ENCODE measurements at places on chromosomes 2 and 18. TPM values are rescaled to one million over a fixed set of nuclear protein-coding genes. Genes with fewer than 3 reads are reported as not detected.

CYP1B1 gene
- 14.4 TPM for total RNA-seq

SLC14A1 gene
- total RNA-seq, result 2.8 TPM

COL4A3 gene
- total RNA-seq, result 0.94 TPM

TUBA4A gene
- total RNA-seq, result 21.0 TPM

FZD7 gene
- total RNA-seq, result 2.0 TPM

FAM237A gene
- not detected for total RNA-seq

SETBP1 gene
- total RNA-seq, result 8.5 TPM

- H3K27me3 ChIP-seq, result peaks cover 2% of the 10 kb centered on the region
- no peaks in the 10 kb centered on the region for H3K36me3 ChIP-seq
- H3K4me3 ChIP-seq, result no peak overlapping the region
- H3K27ac ChIP-seq, result no peak overlapping the region
These were observed 14.4 kb upstream of the FHL2 start for GRCh38 chr2:105413206-105413605.

DNA sequence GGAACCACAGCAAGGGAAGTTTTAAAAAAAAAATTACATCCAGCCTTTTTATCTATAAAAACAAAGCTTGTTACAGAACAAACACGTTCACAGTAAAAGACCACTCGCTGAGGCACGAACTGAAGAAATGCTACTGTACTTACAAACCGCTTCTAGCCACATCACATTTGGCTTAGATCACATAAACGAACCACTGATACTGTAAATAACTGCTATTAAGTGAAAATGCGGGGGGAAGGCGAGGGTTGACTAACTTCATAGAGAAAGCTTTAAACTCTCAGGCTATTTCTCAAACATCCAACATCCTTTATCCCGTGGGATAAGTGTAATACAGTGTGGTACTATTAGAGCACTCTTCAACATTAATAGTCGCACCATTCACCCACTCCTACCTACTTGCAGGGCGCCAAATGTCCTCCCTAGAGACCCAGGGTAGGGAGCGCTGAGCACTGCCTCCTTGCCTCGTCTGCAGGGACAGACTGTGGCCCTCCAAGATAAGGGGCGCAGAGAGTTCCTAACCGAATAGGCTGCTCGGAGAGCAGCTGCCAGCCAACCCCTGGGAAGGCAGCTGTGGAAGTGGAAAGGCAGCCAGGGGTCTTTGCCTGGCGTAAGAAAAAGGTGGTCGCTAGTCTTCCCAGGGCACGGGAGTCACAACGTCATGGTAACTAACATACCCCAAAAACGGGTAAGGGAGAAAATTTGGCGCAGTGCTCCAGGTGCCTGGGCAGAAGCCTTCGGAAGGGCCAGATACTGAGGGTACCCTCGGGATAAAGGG is 854 bp downstream of the GPR155 start:
- no peaks in the 10 kb centered on the region for H3K36me3 ChIP-seq
- peak overlapping the region; percentile 81 for H3K27ac ChIP-seq
- peak overlapping the region; percentile 80 for H3K4me3 ChIP-seq
- H3K27me3 ChIP-seq, result no peaks in the 10 kb centered on the region
- no peak for DNase-seq
- H3K4me1 ChIP-seq, result peaks cover 11% of the 10 kb centered on the region

DNA sequence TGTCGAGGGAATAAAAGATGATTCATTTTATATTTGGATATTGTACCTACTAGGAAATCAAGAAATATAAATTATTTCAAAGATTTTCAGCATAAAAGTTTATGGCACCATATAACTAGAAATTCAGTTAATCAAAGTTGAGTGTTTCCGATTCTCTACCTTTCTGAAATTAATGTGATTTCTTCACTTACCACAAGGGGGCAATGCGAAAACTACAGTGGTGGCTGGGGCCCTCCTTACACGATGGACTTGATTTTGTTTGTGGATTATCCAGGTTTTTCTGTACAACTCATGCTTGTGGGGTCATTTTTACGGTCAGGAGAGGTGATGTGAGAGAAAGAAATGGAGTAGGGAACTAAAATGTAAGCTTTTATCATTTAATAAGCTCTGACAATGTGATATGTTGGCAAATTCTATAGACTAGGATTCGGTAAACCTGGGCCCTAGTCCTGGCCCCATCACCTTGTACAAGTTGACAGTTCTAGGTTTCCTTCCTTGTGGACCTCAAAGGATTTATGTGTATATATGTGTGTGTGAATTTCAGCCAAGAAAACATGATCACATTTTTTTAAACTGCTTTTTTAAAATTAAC is 47.6 kb downstream of the G6PC2 start:
- no peak overlapping the region for H3K4me3 ChIP-seq
- H3K4me1 ChIP-seq, result no peaks in the 10 kb centered on the region
- no peak for DNase-seq

GRCh38 chr18:28875059-28875458 is 698.1 kb upstream of the CDH2 start:
- no peak for DNase-seq
- H3K27ac ChIP-seq, result no peak overlapping the region
- H3K4me3 ChIP-seq, result no peak overlapping the region
- no peaks in the 10 kb centered on the region for H3K4me1 ChIP-seq
- no peaks in the 10 kb centered on the region for H3K36me3 ChIP-seq
- no peaks in the 10 kb centered on the region for H3K27me3 ChIP-seq

DNA sequence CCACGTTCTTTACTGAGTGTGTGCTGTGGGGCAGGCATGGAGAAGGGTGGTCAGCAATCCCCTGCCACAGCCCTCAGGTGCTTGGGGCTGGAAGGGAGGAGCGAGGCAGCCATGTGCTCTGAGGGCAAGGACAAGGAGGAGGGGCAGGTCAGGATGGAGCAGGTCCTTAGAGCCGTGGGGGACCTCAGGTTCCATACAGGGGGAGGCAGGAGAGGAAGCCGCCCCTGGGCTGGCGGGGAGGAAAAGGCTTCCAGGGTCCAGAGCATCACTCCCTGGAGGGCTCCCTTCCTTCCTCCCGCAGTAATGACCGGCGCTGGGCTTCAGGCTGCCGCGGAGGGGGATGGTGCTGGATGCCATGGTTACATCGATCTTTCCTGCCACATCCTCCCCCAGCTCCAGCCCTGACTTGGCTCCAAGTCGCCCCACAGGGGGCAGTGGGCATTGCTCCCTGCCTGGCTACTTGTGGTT is 6.6 kb downstream of the GAREM2 start:
- peaks cover 14% of the 10 kb centered on the region for H3K4me1 ChIP-seq
- peaks cover 95% of the 10 kb centered on the region for H3K27me3 ChIP-seq
- H3K27ac ChIP-seq, result no peak overlapping the region

GRCh38 chr2:155747531-155747930 is 585.0 kb downstream of the NR4A2 start:
- no peaks in the 10 kb centered on the region for H3K4me1 ChIP-seq
- H3K36me3 ChIP-seq, result no peaks in the 10 kb centered on the region
- no peaks in the 10 kb centered on the region for H3K27me3 ChIP-seq

DNA sequence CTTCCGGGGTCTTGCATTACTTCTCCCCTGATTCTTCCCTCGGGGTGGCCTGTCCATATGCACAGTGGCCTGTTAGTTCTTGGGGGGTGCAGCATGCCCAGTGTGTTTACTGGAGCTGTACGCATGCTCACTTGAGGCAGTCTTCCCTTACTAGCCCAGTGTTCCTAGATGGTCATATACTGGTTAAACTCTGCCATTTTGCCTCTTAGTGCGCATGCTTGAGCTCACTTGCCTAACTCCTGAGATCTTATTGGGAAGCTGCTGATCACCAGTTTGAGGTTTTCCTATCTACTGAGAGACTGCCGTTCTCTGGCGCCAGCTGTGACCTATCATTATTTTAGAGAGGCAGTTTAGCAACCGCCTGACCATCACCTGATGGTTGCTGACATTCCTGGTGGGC is 571.2 kb downstream of the ADCYAP1 start:
- H3K4me3 ChIP-seq, result no peak overlapping the region
- H3K27ac ChIP-seq, result no peak overlapping the region
- H3K36me3 ChIP-seq, result no peaks in the 10 kb centered on the region
- H3K4me1 ChIP-seq, result no peaks in the 10 kb centered on the region

DNA sequence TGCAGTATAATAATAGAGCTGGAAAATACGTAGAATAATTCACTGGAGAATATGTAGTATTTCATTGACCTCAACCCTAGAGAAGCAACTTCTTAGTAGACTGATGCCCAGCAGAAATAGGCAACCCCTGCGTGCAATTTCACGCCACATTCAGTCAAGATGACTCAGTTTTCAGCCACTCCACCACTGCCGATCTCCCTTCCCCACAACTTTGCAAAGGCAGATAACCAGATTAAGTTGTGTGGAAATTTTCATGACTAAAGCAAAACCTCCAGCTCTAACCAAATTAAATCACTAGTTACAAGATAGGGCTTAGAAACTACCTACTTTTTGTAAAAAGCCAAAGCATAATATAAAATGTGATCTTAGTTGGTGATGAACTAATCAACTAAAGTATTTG is 63.3 kb upstream of the STK17B start:
- no peak overlapping the region for H3K27ac ChIP-seq
- H3K27me3 ChIP-seq, result no peaks in the 10 kb centered on the region
- no peaks in the 10 kb centered on the region for H3K36me3 ChIP-seq
- no peak for DNase-seq
- H3K4me3 ChIP-seq, result no peak overlapping the region

DNA sequence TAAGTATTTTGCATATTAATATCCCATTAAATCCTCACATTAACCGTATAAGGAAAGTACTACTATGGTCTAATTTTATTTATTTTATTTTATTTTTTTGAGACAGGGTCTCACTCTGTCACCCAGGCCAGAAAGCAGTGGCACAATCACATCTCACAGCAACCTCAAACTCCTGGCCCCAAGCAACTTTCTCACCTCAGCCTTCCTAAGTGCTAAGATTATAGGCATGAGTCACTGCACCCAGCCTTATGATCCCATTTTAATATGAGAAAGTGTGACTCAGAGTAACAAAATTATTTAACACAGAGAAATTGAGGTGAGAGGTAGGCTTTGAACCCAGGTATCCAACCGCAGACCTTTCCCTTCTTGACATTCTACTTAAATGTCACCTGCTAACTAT is 330.0 kb upstream of the POU3F3 start:
- no peaks in the 10 kb centered on the region for H3K36me3 ChIP-seq
- H3K27ac ChIP-seq, result no peak overlapping the region
- no peak overlapping the region for H3K4me3 ChIP-seq
- no peaks in the 10 kb centered on the region for H3K4me1 ChIP-seq

GRCh38 chr2:55719852-55720251 is 26.2 kb upstream of the PNPT1 start:
- H3K27me3 ChIP-seq, result no peaks in the 10 kb centered on the region
- H3K4me3 ChIP-seq, result no peak overlapping the region
- no peak for DNase-seq
- H3K27ac ChIP-seq, result no peak overlapping the region
- no peaks in the 10 kb centered on the region for H3K4me1 ChIP-seq
- H3K36me3 ChIP-seq, result no peaks in the 10 kb centered on the region

DNA sequence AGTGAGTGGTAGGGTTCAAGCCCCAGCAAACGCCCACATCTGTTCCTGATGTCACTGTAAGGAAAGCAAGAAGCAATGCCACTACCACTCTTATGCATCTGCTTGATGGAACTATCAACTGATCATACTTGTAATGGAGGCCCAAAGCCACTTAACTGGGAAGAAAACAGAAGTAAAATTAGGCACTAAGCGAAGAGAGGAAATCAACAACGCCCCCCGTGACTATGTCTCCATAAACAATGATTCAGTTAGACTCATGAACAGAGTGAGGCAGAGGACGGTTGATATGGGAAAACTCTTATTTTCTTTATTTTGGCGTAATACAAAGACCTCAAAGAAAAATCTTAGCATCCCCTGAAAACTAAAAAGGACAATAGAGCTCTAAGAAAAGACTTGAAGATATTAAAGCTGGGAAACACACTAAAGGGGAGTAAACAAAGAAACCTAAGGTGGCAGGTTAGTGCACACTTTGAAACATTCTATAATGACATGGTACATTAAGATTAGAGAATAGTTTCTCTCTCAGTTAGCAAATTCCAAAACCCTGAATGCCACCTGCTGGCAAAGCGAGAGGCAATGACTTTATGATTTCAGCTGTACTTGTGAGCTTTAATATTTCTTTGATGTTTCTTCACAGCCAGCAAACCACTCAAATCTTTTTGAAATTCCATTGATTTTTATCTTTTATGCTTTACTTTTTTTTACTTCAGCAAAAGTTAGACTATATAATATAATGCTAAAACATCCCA is 86.5 kb downstream of the LRP2 start:
- no peaks in the 10 kb centered on the region for H3K36me3 ChIP-seq
- H3K4me1 ChIP-seq, result no peaks in the 10 kb centered on the region
- H3K27ac ChIP-seq, result no peak overlapping the region
- H3K27me3 ChIP-seq, result no peaks in the 10 kb centered on the region
- no peak overlapping the region for H3K4me3 ChIP-seq

- no peak for DNase-seq
- H3K27me3 ChIP-seq, result no peaks in the 10 kb centered on the region
- no peaks in the 10 kb centered on the region for H3K36me3 ChIP-seq
- no peaks in the 10 kb centered on the region for H3K4me1 ChIP-seq
- H3K4me3 ChIP-seq, result no peak overlapping the region
- H3K27ac ChIP-seq, result no peak overlapping the region
These were observed 158.9 kb downstream of the PRPF40A start for GRCh38 chr2:152558158-152558984.

DNA sequence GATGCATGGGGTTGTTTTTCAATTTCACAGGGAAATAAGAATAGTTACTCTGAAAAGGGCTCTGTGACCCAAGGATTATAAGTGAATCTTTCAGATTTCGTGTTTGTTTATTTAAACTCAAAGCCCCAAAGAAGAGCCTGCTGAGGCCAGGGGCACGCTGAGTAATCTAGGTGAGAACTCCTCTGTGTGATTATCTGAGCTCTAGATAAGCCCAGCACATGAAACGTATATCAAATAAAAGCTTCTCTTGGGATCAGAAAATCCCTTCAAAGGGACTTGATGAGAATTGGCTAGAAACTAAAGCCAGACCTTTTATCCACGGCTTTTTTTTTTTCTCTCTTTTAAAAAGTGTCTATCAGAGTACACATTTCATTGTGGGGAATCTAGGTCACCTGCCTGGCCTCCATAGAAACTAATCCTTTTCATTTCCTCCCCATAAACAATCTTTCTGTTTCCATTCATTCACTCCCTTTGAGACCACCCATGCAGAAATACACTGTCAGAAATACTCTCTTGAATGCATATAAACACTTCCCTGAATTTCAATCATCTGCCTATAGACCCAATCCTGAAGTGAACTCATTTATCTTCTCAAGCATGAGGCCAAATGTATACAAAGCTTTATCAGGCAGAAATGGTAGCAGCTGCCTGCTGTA is 137.4 kb downstream of the RIT2 start:
- no peaks in the 10 kb centered on the region for H3K4me1 ChIP-seq
- H3K4me3 ChIP-seq, result no peak overlapping the region
- H3K27ac ChIP-seq, result no peak overlapping the region

GRCh38 chr18:75116809-75117208 is 92.1 kb downstream of the PTGR3 start:
- no peak overlapping the region for H3K4me3 ChIP-seq
- no peaks in the 10 kb centered on the region for H3K36me3 ChIP-seq
- H3K4me1 ChIP-seq, result no peaks in the 10 kb centered on the region
- no peak for DNase-seq
- no peaks in the 10 kb centered on the region for H3K27me3 ChIP-seq
